ENCODE measurements at places on chromosomes 1 and 21. TPM values are rescaled to one million over a fixed set of nuclear protein-coding genes. Genes with fewer than 3 reads are reported as not detected.

DNA sequence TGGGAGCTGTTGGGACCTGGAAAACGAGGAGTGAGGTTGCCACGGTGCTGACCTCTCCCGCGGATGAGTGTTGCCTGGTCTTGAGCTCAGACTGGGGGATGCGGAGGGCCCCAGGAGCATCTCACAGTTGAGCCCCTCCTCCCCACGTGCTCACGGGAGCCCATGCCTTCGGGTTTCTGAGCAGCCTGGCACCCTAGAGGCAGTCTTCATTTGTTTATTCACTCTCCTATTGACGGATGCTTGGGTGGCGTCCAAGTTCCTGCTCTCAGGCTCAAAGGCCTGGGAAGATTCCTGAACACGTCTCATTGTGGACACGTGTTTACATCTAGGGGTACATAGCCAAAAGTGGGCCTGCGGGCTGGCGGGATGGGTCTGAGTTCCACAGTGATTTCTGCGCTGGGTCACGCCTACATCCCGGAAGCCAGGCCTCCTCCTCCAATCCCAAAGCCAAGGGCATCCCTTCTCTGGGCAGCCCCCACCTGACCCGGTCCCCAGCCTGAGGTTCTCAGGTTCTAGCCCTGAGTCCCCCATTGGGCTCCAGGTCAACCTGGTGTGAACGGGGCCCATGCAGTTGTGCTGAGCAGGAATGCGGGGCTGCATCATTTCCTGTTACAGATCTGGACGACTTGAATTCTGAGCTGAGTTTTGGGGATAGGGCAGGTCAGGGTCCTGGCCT is 14.7 kb downstream of the WNT3A start:
- no peak for DNase-seq

DNA sequence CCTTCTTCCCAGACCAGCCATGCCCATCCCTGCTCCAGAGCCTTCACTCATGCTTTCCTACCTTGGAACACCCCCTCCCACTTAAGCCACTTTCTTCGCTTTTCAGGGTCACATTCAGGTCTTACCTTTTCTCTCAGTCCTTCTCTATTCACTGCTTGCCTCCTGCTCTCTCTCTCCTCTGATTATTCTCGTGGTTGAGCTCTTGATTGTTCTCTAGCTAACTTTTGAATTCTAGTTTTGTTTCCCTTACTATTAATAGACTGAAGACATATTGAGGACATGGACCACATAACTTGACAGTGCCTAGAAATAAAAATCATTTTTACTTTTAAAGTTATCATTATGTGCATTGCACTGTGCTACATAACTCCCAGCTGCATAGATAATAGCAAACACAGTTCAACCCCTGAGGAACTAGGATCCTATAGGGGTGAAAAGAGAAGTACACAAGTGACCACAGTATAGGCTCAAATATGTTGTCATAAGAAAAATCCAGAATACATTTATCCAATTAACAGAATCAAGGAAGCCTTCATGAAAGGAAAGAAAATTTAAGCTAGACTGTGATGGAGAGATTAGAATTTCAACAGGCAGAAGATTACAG is 21.5 kb downstream of the INSL5 start:
- no peak for DNase-seq

- DNase-seq: no peak
Observed at GRCh38 chr1:194081444-194081843, 895.0 kb upstream of the B3GALT2 start.

Gene KCNT2
- not detected for total RNA-seq

Gene OR2T29
- not detected for total RNA-seq

Gene BEST4
- total RNA-seq: 0.57 TPM

- DNase-seq: no peak
Observed at GRCh38 chr1:203162403-203162802, 13.2 kb downstream of the MYBPH start.

Gene SH2D2A
- 158 TPM for total RNA-seq

All from CD4-positive, CD25-positive, alpha-beta regulatory T cell (primary cell).